Cerebellum (tissue), 4 donors: ENCODE measurements at places on chromosomes 12 and 14. TPM values are rescaled to one million over a fixed set of nuclear protein-coding genes. Genes with fewer than 3 reads are reported as not detected.

DNA sequence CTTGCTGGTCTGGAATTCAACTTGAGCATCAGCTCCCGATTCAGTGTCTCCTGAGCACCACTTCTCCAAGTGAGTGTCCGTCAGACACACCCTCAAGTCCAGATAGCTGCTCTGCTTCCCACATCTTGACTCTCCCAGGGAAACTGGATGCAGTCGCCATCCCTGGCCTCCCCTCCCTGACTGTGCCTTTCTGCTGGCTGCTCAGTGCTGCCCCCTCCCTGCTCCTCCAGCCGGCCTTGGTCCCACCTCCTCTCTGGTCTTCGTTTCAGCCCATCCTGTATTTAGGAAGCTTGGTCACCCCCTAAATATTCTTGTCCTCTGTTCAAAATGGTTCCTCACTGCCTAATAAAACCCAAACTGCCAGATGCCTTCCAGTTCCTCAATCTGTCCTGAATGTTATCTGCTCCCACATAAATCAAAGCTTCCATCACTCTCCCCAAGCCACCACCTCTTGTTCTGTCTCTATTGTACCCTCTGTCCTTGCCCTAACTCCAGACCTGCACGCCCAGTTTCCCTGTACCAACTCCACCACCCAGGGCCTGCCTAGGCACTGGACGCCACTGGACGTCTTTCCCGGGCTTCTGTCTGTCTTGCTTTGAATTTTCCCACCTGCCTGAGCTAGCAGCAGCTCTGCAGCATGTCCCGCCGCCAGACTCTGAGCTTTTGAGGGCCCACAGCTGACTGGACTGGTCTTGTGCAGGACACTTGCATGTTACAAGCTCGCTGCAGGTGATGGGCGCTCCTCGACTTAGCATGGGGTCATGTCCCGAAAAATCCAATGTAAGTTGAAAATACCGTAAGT, 33.8 kb downstream of the CCDC92 start:
- DNase-seq: no peak

DNA sequence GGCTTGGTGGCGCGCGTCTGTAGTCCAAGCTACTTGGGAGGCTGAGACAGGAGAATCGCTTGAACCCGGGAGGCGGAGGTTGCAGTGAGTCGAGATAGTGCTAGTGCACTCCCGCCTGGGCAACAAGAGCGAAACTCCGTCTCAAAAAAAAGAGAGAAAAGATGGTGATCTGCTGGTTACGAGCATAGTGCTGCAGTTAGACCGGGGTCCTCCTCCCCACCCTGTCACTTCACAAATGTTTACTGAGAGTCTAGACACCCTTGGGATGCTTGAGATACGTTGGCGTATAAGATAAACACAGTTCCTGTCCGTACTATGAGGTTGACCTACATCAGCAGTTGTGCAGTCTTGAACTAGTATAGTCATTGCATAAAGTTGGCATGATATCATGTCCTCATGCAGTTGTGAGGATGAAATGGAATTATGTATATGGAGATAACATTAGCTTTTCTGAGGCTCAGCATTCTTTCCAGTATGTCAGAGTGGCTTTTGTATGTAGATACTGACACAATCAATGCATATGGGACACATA, 787 bp downstream of the ACAD10 start:
- no peak for DNase-seq

- no peak for DNase-seq
These were observed at the start of gene TESPA1 for GRCh38 chr12:54984658-54985376. TSS of gene TESPA1 (minus strand) at chr12:54984762. CDS start at chr12:54974562, 10,200 bp downstream.

FZD10 gene
- 14.1 TPM for total RNA-seq

- no peak for DNase-seq
These were observed 185.9 kb downstream of the PPFIA2 start for GRCh38 chr12:81573228-81573627.
